Stimulated activated CD4-positive, alpha-beta T cell treated with anti-CD3 and anti-CD28 coated beads, Interleukin-4, amount 100 ng/mL, for 1 hour (primary cell): ENCODE measurements at places on chromosomes 12 and 14.

DNA sequence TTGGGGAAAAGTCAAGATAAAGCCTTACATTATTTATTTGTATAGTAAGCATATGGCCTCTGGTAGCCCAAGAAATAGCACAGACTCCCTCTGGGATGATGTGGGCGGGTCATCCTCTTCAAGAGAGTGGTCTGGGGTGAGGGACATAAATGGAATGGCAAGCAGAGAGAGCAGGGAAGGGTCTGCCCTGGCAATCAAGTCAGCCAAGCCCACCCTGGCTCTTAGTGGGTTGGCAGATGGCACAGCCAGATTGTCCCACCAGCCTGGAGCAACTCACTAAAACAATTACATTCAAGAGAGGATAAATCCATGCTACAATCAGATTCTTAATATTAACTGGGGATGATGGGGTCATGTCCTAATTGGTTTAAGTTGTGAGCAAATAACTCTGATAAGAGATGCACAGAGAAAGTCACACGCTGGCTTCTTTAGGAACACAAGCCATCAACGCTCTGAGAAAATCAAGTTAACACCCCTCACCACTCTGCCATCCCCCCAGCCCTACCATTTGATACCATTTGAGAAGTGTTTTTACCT lies 2.8 kb upstream of the PELI2 start:
- DNase-seq: no peak

- no peak for DNase-seq
Observed at GRCh38 chr12:82971584-82971983, 284.9 kb downstream of the TMTC2 start.

GRCh38 chr12:65881348-65881961 lies 57.2 kb downstream of the HMGA2 start:
- DNase-seq: no peak

DNA sequence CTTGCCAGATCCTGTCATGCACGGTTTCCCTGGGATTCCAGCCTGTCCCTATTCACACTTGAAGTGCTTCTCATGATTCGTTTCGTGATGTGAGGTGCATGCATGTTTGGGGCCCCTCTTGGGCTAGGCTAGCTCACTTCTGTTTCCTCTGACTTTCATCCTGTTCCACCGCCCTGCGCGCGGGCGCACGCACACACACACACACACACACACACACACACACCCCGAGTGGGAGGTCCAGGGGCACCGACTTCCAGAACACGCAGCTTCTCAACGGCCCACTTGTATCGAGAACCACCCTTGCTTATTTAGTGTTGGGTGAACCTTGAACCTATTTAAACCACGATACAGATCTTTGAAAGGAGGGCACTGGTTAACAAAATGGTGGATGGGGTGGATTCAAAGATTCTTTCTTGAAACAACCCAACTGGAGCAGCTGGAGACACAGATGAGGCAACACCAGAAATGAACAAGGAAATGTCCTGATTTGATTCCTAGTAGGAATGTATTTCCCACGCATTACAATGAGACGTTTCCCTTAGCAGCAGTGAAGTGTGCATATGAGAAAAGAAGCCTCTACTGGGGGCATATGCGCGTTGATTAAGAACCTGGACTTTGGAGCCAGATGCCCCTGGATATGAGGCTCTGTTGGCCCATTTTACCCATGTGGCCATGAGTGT lies 16.3 kb downstream of the ELK3 start:
- peak; percentile 54 for DNase-seq

DNA sequence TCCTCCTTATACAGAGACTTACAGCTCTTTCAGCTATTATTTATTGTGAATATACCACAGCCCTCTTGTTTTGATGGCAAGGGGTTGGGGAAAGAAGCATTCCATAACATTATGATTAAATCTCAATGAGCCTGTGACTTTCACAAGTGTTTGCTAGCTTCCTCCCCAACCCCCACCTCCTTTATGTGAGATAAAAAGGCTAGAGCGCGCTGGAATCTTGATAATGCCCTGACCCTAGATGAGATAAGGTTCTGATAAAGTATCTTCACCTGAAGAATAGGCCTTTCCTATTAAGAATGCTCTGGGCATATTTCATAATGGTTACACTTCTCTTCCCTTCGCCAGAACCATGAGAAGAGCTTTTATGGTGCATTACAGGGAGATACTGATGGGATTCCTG lies 236.8 kb downstream of the CCDC91 start:
- DNase-seq: no peak

GRCh38 chr14:76904740-76905569 lies 78.7 kb downstream of the LRRC74A start:
- peak; percentile 83 for DNase-seq

DNA sequence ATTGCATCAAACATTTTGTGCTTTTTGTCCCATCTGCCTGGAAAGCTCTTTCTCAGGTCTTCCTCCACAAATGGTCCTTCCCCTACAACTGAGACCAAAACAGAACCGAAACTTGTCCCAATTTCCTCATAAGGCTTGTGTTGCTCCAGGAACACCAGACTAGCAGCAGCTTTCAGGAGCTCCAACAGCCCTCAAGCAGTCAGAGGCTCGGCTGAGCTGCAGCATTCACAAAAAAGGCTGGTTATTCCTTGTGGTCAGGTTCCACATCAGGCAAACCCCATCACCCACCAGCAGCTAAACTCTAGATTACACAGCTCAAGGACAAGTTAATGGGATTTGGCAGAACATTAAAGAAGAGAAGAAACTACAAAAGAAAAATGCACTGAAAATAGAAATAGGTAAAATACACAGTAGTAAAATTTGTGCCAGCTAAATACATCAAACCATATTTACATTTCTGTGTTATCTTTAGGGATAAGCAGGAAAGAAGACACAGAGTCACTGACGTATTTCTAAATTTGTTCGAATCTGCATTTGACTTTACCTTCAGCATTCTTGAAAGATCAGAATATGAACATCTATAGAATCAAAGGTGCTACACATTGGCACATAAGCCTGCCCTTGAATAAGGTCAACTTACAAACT lies 141.2 kb downstream of the STXBP6 start:
- no peak for DNase-seq

DNA sequence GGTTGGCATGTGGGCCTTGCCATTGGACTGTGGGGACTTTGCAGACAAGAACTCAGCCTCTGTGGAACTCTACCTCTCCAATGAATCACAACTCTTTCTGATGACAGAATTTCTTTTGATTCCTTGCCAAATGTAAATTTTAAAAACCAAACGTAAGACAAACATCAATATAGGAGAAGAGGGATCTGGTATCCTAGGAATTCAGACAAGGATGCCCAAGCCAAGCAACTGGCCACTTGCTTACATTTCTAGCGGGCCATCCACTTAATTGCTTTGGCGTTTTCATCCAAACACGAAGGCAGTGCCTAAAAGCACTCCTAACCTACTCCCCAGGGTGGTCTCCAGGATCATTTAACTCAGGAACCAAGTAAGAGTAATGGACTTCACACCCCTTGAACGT lies 23.4 kb upstream of the RAB35 start:
- no peak for DNase-seq

GRCh38 chr12:132077322-132078100 lies 66.6 kb downstream of the DDX51 start:
- DNase-seq: no peak

GRCh38 chr14:61671082-61671481 lies 24.2 kb upstream of the HIF1A start:
- DNase-seq: peak; percentile 24
